Thoracic aorta (tissue), 2 donors: ENCODE measurements at places on chromosomes 1 and 21. TPM values are rescaled to one million over a fixed set of nuclear protein-coding genes. Genes with fewer than 3 reads are reported as not detected.

Gene NECTIN4
- total RNA-seq = not detected

DNA sequence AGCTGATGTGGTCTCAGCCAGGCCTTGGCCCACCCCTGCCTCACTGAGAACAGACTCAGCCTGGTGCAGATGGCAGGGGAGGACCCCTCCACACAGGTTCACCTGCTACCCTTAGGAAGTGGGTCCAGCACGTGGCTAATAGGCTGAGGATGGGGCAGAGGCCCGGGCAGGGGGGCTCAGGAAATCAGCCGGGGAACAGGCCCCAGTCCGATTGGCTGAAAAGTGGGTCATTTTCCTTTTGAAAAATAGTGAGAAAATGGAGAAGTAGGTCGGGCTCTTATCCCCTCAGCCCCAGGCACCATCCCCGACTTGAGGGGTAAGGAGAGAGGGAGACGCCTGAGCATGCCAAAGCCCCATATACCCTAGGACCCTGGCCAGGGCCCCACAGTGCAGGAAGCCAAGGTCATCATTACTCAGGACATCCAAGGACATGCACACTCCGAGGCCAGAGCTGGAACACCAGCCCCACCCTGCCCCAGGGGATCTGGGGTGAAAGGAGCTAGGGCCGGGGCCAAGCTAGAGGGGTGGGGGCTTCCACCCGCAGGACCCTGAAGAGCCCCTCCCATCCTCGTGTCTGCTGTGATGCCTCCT, 11.0 kb downstream of the DLGAP3 start:
- no peaks in the 10 kb centered on the region for H3K36me3 ChIP-seq
- H3K27ac ChIP-seq = no peak overlapping the region
- H3K4me1 ChIP-seq = no peaks in the 10 kb centered on the region
- no peak for DNase-seq
- no peaks in the 10 kb centered on the region for H3K27me3 ChIP-seq
- H3K4me3 ChIP-seq = no peak overlapping the region

- no peak overlapping the region for H3K4me3 ChIP-seq
- no peak overlapping the region for H3K27ac ChIP-seq
- no peaks in the 10 kb centered on the region for H3K4me1 ChIP-seq
- H3K27me3 ChIP-seq = no peaks in the 10 kb centered on the region
Measured at GRCh38 chr21:16078382-16078781, 348.6 kb downstream of the USP25 start.

DNA sequence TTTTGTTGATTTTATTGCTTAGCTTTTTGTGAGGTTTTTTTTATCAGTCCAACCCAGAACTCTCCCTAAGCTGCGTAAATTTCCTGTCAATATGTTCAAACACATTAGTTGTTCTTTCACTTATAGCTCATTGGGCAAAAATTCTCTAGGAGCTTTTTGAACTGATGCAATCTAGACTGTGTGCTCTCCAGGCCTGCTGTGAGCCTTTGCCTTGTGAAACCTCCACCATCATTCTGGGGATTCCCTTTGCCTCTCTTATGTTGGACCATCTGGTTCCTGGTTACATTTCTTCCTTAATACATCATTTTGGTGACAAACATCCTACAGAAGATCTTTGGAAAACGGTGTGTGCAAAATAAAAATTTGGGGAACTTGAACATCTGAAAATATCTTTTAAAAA, 247.2 kb downstream of the LRRC7 start:
- no peaks in the 10 kb centered on the region for H3K36me3 ChIP-seq
- H3K4me1 ChIP-seq = no peaks in the 10 kb centered on the region
- no peaks in the 10 kb centered on the region for H3K27me3 ChIP-seq
- H3K4me3 ChIP-seq = no peak overlapping the region

Gene SPRR5
- not detected for total RNA-seq

DNA sequence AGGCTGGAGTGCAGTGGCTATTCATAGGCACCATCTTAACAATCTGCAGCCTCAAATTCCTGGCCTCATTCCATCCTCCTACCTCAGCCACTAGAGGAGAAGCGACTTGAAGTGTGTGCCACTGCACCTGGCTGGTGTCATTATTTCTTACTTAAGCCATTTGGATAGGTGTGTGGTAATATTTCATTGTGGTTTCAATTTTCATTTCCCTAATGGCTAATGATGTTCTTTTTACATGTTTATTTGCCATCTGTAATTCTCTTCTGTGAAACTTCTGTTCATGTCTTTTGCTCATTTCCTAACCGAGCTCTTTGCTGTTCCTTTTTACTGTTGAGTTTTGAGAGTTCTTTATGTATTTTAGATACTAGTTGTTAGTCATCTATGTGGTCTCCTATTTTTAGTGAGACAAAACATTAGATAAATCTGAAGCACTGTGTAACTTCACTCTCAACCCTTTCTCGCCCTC, 66.8 kb downstream of the SLC27A3 start:
- no peaks in the 10 kb centered on the region for H3K36me3 ChIP-seq
- H3K4me3 ChIP-seq = no peak overlapping the region
- peaks cover 9% of the 10 kb centered on the region for H3K4me1 ChIP-seq
- H3K27ac ChIP-seq = peak overlapping the region; percentile 61
- H3K27me3 ChIP-seq = no peaks in the 10 kb centered on the region
- DNase-seq = no peak

DNA sequence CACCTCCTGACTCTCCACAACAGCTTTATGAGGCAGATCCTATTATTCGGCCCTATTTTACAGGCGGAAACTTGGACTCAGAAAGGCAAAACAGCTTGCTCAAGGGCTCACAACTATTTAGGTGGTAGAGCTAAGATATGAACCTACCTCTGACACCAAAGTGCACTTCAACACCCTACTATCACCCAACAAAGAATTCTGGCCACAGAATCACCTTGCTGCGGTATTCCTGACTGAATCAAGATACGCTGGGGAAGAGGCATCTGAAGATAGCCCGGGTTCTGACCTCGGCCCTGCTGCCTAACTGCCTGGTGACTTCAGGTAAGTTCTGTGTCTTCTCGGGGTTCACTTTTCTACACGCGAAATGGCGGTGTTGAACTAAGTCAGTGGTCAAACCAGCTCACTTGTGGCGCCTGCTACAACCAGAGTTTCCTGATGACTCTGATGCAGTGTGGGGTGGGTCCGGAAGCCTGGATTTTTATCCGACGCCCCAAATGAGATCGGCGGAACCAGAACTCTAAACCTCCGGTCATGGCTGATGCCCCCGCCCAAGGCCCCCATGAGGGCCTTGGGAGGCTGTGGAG, 608 bp downstream of the PEF1 start:
- H3K36me3 ChIP-seq = no peaks in the 10 kb centered on the region
- peak overlapping the region; percentile 84 for H3K4me3 ChIP-seq
- no peaks in the 10 kb centered on the region for H3K27me3 ChIP-seq

Gene ANGPTL3
- total RNA-seq = not detected

GRCh38 chr1:156675210-156676113, 1.7 kb downstream of the NES start:
- H3K27me3 ChIP-seq = no peaks in the 10 kb centered on the region
- DNase-seq = no peak
- peak overlapping the region; percentile 78 for H3K4me3 ChIP-seq

Gene DHX9
- 62.7 TPM for total RNA-seq

Gene DNASE2B
- total RNA-seq = not detected

Gene VHLL
- not detected for total RNA-seq

DNA sequence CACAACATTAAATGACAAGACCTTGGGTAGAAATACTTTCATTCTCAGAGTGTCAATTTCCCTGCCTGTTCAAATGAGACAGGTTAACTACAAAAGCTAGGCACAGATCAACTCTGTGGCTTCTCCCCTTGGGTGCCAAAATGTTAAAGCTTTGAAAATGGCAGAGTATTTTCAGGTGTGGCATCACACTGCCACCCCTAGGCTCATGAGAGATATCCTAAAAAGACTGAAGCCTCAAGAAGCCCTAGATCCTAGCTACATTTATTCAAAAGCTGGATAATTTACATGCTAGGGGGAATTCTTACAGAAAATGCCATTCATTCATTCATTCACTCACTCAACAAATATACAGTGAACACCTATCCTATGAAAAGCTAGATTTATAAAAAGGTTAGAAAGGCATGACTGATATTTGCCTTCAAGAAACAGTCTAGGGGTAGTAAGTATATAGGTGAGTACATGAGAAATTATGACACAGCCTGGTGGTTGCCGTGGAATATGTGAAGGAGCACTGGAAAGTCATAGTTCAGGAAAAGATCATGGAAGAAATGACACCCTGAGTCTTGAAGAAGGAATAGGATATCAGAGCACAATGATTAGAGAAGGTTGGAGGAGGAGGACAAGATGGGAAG, 15.9 kb upstream of the RAB4A start:
- no peaks in the 10 kb centered on the region for H3K36me3 ChIP-seq
- H3K27me3 ChIP-seq = no peaks in the 10 kb centered on the region
- H3K4me3 ChIP-seq = no peak overlapping the region

GRCh38 chr1:26352338-26352679, 1.6 kb downstream of the CRYBG2 start:
- H3K4me1 ChIP-seq = no peaks in the 10 kb centered on the region
- no peaks in the 10 kb centered on the region for H3K36me3 ChIP-seq
- no peak overlapping the region for H3K4me3 ChIP-seq

- H3K36me3 ChIP-seq = no peaks in the 10 kb centered on the region
- no peak overlapping the region for H3K4me3 ChIP-seq
- no peak overlapping the region for H3K27ac ChIP-seq
- no peaks in the 10 kb centered on the region for H3K27me3 ChIP-seq
- no peaks in the 10 kb centered on the region for H3K4me1 ChIP-seq
- no peak for DNase-seq
Measured at GRCh38 chr1:93302078-93302477, 43.6 kb upstream of the DR1 start.

- no peak for DNase-seq
- no peak overlapping the region for H3K4me3 ChIP-seq
- H3K36me3 ChIP-seq = no peaks in the 10 kb centered on the region
- H3K27me3 ChIP-seq = no peaks in the 10 kb centered on the region
- H3K4me1 ChIP-seq = no peaks in the 10 kb centered on the region
- no peak overlapping the region for H3K27ac ChIP-seq
Measured at GRCh38 chr1:229148743-229149142, 122.2 kb upstream of the RAB4A start.

Gene BEND5
- total RNA-seq = 9.5 TPM

Gene SLC30A10
- not detected for total RNA-seq

GRCh38 chr1:164660412-164660772, 101.4 kb downstream of the PBX1 start:
- no peaks in the 10 kb centered on the region for H3K27me3 ChIP-seq
- no peak for DNase-seq
- H3K4me1 ChIP-seq = peaks cover 4% of the 10 kb centered on the region
- H3K36me3 ChIP-seq = no peaks in the 10 kb centered on the region
- no peak overlapping the region for H3K4me3 ChIP-seq
- no peak overlapping the region for H3K27ac ChIP-seq

Gene TTC39A
- 1.2 TPM for total RNA-seq

DNA sequence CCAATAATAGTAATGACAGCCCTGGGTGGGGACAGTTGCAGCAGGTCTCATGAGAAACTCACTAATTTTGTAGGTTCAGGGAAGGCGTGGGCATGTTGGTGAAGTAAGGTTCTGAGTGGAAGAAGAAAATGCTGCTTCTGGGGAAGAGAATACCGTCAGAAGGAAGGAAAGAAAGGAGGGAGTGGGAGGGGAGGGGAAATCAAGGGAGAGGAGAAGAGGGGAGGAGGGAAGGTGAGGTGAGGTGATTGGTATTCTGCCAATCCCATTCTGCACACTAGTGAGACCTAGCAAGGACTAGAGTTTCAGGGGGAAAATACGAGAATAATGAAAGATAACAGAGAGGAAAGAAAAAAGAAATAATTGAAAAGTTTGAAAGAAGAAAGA, 32.4 kb upstream of the MGST3 start:
- no peaks in the 10 kb centered on the region for H3K36me3 ChIP-seq
- H3K4me1 ChIP-seq = peaks cover 5% of the 10 kb centered on the region
- peak overlapping the region; percentile 44 for H3K27ac ChIP-seq
- peak overlapping the region; percentile 84 for H3K4me3 ChIP-seq
- H3K27me3 ChIP-seq = no peaks in the 10 kb centered on the region
- DNase-seq = no peak

Gene ELF3
- total RNA-seq = 4.9 TPM

DNA sequence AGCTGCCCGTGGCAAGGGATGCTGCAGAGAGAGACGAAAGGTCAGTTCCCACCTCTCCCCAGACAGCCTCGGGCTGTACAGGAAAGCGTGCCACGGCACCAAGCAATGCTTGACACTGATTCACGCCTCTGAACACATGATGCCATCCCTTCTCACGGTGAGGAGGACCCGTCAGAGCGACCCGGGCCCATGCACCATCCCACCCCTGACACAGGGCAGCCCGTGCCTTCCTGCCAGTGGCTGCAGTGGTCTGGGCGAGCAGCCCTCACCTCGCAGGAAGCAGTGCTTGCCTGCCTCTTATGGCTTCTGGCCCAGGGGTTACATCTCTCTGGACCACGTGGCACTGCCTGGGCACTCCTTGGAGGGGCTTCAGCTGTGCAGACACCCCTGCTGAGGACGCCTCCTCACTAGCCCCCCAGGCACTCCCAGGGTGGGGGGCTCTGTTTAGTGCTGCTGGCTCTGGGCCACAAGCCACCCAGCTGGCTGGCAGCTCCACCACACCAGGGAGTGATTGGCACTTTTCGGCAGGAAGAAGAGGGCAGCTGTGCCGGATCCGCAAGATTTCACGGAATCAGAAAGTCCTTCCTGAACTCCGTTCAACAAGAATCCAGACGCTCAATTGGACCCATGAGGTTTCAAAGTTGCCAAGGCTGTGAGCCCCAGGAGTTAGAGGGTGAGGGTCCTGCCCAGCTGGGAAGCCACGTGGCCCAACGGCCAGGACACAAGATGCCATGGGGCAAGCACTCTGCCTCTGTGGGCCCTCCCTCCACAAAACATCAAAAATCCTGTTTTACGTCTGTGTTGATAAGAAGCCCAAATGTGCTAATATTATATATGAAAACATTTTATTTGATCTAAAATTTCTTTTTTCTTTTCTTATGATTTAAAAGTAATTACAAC, 34.8 kb upstream of the SLC19A1 start:
- no peaks in the 10 kb centered on the region for H3K27me3 ChIP-seq
- H3K27ac ChIP-seq = no peak overlapping the region
- no peak overlapping the region for H3K4me3 ChIP-seq
- H3K4me1 ChIP-seq = no peaks in the 10 kb centered on the region
- H3K36me3 ChIP-seq = no peaks in the 10 kb centered on the region

Gene NGF
- total RNA-seq = 25.7 TPM

DNA sequence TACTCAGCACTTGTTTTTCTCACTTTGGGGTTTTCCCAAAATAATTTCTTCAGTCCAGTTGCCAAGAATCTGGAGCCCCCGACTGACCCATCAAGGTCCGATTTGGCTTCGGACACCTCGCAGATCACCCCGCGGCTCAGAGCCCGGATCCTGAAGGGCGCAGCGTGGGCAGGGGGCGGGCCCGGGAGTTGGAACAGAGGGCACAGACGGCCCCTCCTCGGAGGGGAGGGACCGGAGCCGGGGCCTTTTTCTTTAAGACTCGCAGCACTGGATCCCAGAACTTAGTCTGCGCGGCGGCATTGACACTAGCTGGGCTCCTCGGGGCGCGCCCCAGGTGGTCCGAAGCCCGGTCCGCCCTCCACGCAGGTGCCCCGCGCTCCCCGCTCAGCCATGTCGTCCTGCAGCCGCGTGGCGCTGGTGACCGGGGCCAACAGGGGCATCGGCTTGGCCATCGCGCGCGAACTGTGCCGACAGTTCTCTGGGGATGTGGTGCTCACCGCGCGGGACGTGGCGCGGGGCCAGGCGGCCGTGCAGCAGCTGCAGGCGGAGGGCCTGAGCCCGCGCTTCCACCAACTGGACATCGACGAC, at the start of gene CBR3:
Gene CBR3, plus strand, starts transcription at position 277 of the 588 bp plus-strand sequence. Its CDS starts 114 bp downstream, at position 391.
- DNase-seq = no peak
- H3K4me1 ChIP-seq = peaks cover 30% of the 10 kb centered on the region
- peak within 1 kb of the TSS; percentile 83 for H3K27ac ChIP-seq
- peak within 1 kb of the TSS; percentile 83 for H3K4me3 ChIP-seq
- peaks cover under 1% of the 10 kb centered on the region for H3K36me3 ChIP-seq
